ENCODE measurements at places on chromosomes 2 and 18.
A peak's percentile ranks its signal among the peaks of the same experiment; 100 is the strongest.

DNA sequence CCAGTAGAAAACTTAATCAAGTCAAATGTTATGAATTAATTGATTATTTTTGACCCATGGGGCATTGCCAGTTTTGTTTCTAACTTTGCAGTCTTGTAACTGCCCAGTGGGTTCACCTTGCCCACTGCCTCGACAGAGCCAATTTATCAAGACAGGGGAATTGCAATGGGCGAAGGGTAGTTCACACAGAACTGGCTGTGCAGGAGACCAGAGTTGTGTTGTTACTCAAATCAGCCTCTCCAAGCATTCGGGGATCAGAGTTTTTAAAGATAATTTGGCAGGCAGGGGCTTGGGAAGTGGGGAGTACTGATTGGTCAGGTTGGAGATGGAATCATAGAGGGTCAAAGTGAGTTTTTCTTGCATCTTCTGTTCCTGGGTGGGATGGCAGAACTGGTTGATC, 168.5 kb upstream of the COPS8 start:
- no peak for DNase-seq

DNA sequence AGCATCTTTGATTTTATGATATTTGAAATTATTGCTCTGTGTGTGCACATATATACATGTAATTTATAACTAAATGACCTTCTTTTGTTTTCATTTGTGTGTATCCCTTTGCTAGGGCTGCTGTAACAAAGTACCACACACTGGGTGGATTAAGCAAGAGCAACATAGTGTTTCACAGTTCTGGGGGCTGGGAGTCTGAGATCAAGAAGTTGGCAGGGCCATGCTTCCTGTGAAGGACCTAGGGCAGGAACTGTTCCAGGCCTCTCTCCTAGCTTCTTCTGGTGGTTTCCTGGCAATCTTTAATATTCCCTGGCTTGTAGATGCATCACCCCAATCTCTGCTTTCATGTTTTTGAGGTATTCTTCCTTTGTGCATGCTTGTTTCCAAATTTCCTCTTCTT, 1043.9 kb downstream of the TSN start:
- no peak for DNase-seq

DNA sequence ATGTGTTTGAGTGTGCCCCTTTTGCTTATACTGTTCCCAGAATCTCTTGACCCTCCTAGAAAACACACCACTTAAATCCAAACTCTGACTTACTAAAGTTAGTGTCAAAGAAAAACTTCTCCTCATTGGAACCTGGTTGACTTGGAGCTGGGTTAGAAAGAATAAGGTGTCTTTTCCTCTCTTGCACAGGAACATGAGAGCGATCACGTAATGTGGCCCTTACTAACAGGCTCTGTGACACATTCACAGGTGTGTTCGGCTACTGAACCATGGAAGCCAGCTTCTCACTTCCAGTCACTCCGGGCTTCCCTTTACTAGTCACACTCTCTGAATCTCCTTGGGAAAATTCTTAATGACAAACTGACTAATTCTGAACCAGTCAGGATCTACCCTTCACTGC, 5.4 kb upstream of the POU3F3 start:
- no peak for DNase-seq

DNA sequence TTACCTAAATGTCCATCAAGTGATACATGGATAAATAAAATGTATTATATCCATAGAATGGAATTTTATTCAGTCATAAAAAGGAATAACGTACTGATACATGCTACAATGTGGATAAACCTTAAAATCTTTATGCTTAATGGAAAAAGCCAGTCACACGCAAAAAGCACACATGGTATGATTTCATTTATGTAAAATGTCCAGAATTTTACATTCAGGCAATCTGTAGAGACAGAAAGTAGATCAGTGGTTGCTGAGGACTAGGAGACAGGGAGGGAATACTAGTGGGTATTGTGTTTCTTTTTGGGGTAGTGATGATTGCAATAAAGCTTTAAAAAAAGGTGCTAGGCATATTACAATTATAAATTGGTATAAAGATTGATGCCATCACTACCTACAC, 30.7 kb upstream of the CD302 start:
- no peak for DNase-seq

DNA sequence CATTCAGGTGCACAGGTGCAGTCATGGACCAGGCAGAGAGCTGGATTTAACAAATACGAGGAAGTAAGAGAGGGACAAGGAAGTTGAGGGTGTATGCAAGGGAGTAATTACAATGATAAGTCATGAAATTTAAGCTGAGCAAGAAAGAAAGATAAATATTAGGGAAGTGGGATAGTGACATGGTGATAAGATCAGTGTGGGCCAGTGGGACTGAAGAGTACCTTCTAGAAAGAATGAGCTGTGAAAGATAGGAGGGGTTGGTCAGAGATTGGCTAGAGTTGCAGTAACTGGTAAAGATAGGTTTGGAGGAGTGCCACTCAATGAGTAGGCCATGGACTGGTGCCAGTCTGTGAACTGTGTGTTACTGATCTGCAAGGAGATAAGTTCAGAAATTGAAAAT, 200.8 kb upstream of the SIX3 start:
- DNase-seq, result no peak

DNA sequence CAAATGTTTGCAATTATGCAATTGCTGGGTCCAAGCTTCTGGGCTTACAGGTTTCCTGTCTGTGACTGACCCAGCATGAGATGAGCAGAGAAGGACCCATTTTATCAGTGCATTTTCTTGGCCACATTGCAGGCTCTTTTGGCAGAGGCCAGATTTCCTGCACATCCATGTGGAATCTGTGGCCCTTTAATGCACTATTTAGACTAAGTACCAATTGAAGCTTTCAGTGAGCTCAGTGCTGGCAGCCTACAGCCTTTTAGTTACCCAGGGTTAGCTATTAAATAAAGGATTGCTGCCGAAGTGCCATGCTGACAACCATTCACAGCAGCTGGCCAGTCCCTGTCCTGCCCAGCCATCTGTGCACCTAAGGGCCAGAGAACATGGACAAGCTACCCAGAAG, 165.0 kb downstream of the ANKRD30B start:
- DNase-seq, result no peak

- no peak for DNase-seq
Measured at GRCh38 chr18:70499218-70499691, 210.4 kb downstream of the SOCS6 start.

- DNase-seq, result no peak
Measured at GRCh38 chr2:2933426-2933825, 444.2 kb downstream of the EIPR1 start.

DNA sequence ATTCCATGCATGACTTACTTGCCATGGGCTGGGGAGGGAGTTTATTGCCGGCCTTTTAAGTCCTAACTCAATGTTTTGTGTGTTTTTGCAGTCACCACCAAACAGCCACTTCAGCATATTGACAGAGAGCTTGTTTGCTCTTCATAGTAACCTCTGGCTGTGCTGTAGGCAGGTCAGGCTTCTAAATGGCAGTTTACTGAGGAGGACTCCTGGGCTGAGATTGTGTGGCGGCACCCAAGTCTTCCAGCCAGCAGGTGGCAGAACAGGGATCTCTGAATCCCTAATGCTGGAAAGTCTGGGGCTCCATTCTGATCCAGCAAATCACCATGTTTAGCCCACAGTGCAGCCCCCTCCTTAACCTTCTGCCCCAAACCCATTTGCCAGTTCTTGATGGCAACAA, 121.2 kb downstream of the CAPN13 start:
- peak; percentile 49 for DNase-seq

DNA sequence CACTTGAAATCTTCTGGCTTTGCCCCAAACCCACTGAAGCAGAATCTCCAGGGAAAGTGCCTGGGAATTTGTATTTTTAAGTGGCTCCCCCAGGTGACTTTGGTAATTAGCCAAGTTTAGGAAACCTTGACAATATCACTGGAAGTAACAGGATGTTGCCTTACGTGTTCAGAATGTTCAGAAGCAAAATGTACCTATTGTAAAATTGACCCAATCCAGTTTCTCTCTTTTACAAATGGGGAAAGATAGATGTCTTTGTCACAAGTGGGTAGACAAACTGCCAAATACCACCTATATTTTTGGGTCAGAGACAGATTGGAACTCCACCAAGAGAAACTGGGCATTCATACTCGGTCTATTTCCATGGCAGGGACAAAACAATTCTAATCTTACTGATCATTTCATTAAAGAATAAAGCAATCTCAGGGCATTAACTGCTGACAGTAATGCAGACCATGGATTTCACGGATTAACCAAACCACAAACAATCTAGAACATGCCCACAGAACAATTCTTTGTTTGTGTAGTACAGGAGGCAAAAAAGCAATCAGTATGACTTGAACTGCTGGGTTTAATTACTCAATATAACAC, 255.8 kb downstream of the ERBB4 start:
- no peak for DNase-seq

DNA sequence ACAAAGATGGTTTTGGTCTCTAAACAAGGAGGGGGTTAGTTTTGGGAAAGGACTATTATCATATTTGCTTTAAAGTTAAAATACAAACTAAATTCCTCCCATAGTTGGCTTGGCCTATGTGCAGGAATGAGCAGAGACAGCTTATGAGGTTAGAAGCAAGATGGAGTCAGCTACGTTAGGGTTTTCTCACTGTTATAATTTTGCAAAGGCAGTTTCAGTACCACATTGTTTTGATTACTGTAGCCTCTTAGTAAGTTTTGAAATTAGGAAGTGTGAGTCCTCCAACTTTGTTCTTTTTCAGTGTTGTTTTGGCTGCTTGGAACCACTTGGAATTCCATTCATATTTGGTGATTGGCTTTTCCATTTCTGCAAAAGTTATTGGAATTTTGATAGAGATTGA, 23.4 kb downstream of the LCLAT1 start:
- DNase-seq, result no peak

DNA sequence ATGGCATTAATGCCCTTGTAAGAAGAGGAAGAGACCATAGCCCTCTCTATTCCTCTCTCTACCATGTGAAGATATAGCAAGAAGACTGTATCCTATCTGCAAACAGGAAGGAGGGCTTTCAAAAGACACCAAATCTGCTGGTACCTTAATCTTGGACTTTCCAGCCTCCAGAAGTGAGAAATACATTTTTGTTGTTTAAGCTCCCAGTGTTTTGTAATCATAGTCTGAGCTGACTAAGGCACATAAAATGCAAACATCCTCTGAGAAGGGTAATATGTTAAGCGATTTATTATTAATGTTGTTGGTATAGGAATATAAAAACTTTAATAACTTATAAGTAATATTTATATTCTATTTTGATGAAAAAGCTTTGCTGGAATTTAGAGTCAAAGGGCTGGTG, 559.8 kb downstream of the SUCLG1 start:
- DNase-seq, result no peak

DNA sequence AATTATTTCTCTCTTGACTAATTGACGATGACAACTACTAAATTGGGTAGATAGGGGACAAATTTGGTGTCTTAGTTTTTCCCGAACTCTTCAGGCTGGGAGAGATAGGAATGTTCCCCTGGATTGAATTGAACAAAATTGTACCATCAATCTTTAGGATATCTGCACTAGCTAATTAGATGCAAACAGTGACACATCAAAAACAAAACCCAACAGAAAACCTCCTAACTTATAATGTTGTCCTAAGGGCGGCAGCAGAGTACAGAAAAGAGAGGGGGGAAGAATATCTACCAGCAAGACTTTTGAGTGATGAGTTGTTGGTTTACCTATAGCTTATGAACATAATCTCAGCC, 342.9 kb downstream of the INSIG2 start:
- DNase-seq, result no peak

DNA sequence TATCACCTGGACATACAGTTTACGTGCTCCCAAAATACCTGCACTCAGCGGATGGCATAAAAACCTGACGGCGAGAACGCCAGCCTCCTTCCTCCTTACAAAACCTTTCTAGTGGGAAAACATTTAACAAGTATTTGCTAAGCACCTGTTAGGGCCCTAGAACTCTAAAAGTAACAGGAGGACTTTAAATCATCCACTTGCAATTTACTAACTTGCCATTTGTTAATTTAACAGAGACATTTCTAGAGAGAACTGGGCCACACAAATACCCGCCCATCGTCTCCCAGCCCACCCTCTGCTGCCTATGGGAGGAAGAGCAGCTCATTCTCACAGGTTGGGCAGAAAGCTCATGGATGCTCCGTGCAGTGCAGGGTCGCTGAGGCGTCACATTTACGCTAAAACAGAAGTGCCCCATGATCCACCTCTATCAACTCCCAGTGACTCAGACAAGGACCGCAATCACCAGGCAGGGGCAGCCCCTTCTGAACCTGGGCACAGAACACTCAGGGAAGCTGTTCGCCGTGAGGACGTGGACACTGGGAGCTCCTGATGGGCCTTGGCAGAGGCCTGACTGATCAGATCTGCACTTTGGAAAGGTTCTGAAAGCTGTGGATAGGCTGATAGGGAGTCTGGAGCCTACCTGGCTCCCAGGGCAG, 106.9 kb downstream of the HDAC4 start:
- peak; percentile 72 for DNase-seq

Data from activated CD8-positive, alpha-beta memory T cell treated with anti-CD3 and anti-CD28 coated beads, Interleukin-2, amount 50 U/mL, for 48 hours (primary cell).